Neural progenitor cell (in vitro differentiated cells): ENCODE measurements at places on chromosomes 2 and 18. TPM values are rescaled to one million over a fixed set of nuclear protein-coding genes. Genes with fewer than 3 reads are reported as not detected.

- peaks cover 41% of the 10 kb centered on the region for H3K36me3 ChIP-seq
- DNase-seq: no peak
- H3K4me3 ChIP-seq: no peak overlapping the region
- no peaks in the 10 kb centered on the region for H3K27me3 ChIP-seq
Observed at GRCh38 chr2:135974036-135974435, 11.4 kb downstream of the DARS1 start.

VWA3B gene
- not detected in 2 replicates for total RNA-seq

ABCB11 gene
- 0.09 TPM in 1 of 2 replicates, not detected in the other for total RNA-seq

STRADB gene
- 64.0 and 79.4 TPM in 2 replicates for total RNA-seq

GRCh38 chr2:217421834-217422233 is 562.0 kb upstream of the TNP1 start:
- H3K4me3 ChIP-seq: no peak overlapping the region
- H3K4me1 ChIP-seq: no peaks in the 10 kb centered on the region
- no peak overlapping the region for H3K27ac ChIP-seq
- no peak for DNase-seq
- H3K27me3 ChIP-seq: no peaks in the 10 kb centered on the region
- no peaks in the 10 kb centered on the region for H3K36me3 ChIP-seq

- no peaks in the 10 kb centered on the region for H3K27me3 ChIP-seq
- H3K4me3 ChIP-seq: no peak overlapping the region
- H3K36me3 ChIP-seq: no peaks in the 10 kb centered on the region
- no peak for DNase-seq
- H3K27ac ChIP-seq: no peak overlapping the region
Observed at GRCh38 chr2:160229591-160229990, 29.5 kb upstream of the ITGB6 start.

GPR155 gene
- 0.37 and 0.43 TPM in 2 replicates for total RNA-seq

GRCh38 chr2:85396531-85397470 is 13.4 kb downstream of the CAPG start:
- H3K4me1 ChIP-seq: no peaks in the 10 kb centered on the region
- no peak for DNase-seq
- no peak overlapping the region for H3K27ac ChIP-seq
- H3K36me3 ChIP-seq: no peaks in the 10 kb centered on the region
- H3K4me3 ChIP-seq: no peak overlapping the region
- no peaks in the 10 kb centered on the region for H3K27me3 ChIP-seq

DNA sequence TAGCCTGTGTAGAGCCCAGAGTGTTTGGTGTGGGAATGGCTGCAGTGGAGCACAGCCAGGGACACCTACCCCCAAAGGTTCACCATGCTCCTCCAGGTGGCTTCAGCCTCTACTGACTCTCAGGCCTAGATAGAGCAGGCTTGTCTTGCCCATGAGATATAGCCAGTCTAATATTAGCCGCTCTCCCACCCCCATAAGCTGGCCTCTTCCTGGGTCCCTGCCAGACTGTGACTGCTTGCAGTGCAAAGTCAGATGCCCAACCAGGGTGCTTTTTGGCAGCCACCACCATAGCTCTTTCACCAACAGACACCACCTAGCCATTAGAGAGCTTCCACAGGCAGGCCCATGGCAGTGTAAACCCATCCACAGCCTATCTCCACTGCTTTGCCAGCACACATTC is 405.3 kb downstream of the MBD2 start:
- no peak for DNase-seq
- H3K4me3 ChIP-seq: no peak overlapping the region
- no peaks in the 10 kb centered on the region for H3K27me3 ChIP-seq
- no peak overlapping the region for H3K27ac ChIP-seq

DNA sequence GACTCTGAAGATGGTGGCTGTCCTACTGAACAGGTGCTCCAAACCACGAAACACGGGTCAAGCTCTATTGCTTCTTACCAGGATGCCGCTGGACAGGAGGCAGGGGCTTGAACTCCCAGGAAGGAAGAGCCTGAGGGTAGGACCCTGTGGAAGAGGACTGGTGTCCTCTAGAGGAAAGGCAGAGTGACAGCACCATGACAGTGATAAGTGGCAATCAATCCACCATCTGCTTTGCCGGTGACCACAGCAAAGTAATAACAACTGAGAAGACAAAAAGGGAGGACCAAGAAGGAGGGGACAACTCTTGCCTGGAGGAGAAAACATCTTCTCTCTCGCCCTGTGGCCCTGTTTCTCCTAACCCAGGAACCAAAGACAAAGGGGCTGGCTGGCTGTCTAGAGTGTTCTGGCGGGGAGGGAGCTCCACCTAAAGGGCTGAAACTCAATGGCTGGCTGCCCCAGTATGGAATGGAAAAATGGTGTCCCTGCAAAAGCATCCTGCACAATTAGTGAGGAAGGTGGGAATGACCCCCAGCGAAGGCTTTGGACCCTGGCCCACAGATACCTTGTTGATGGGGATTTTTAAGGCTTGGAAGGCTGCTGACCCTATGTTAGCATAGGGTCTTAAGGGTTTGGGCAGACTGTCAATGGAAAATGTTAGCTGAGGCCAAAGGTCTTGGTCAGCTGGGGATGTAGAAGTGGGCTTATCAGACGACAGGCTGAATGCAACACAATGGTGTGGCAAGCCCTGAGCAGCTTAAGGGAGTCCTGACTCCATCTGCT is 35.4 kb downstream of the PROC start:
- peak; percentile 47 for DNase-seq
- no peak overlapping the region for H3K27ac ChIP-seq
- H3K4me3 ChIP-seq: no peak overlapping the region
- no peaks in the 10 kb centered on the region for H3K36me3 ChIP-seq
- H3K27me3 ChIP-seq: no peaks in the 10 kb centered on the region

PAIP2B gene
- total RNA-seq: 12.5 and 17.1 TPM in 2 replicates

- no peak overlapping the region for H3K4me3 ChIP-seq
- no peak for DNase-seq
- no peaks in the 10 kb centered on the region for H3K36me3 ChIP-seq
Observed at GRCh38 chr18:41524674-41525470, 430.2 kb upstream of the PIK3C3 start.

GRCh38 chr2:109166811-109167210 is 37.8 kb downstream of the SH3RF3 start:
- H3K27me3 ChIP-seq: no peaks in the 10 kb centered on the region
- no peaks in the 10 kb centered on the region for H3K4me1 ChIP-seq
- no peak overlapping the region for H3K27ac ChIP-seq
- H3K36me3 ChIP-seq: no peaks in the 10 kb centered on the region
- no peak for DNase-seq

DNA sequence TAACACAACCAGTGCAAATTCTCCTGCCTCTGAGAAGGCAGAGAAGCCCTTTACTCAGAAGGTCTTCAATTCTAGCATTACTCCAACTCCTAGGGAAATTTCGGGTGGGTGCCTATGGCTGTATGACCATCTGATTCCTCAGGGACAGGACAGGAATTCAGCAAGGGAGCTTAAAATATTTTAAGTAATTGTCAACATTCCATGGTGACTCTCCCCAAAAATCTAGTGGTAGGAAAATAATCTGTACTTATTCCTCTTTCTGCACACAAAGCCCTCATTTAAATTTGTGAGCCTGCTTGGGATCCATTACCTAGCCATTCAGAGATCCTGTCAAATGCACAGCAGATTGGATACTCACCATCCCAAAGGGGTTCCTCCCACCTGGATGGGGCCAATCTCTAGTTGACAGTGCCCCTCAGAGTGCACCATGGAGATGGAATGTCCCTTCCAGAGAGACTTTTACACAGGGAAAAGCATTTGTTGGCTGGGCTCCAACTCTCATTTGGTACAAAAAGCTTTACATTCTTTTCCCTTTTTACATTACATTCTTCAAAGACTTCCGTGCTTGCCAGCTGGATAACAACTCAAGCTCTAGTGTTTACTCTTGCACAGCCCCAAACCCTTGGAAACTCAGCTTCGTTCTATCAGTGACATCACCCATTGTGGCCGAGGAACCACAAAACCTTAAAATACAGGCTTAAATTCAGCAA is 3.1 kb upstream of the TMEM150A start:
- H3K36me3 ChIP-seq: no peaks in the 10 kb centered on the region
- H3K4me1 ChIP-seq: peaks cover 4% of the 10 kb centered on the region
- H3K4me3 ChIP-seq: no peak overlapping the region
- no peaks in the 10 kb centered on the region for H3K27me3 ChIP-seq

EIPR1 gene
- 57.1 and 73.0 TPM in 2 replicates for total RNA-seq

DNA sequence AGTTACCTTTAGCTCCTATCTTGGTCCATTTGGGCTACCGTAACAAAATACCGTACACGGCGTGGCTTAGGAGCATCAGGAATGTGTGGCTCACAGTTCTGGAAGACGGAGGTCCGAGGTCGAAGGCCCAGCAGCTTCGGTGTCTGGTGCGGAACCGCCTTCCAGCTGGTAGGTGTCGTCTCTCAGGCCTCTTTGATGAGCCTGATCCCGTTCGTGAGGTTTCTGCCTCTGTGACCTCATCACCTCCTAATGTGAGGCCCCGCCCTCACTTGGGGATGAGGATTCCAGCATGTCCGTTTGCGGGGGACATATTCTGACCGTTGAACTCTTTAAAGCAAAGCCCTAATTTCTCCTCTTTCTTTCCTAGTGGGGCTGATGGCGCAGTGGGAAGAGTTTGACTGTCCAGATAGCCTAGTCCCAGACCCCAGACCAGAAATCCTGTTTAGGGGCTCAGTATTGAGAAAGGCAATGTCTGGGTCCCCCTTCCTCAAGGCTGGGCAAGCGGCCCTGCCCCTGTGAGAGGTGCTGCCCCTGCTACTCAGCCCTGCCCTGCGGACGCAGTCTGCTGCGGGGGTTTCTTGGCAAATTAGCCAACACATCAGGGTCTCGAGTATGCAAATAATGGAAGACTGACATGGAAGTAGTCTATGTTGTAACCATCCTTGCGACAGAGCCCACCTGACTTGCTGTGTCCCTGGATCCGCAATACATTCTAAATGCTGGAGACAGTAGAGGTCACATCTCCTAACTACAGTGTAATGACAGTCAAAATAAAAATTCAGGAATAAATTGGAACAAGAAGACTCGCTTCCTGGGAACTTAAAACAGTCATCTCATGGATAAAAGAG is 128.0 kb downstream of the ASB1 start:
- no peak overlapping the region for H3K4me3 ChIP-seq
- H3K36me3 ChIP-seq: no peaks in the 10 kb centered on the region
- DNase-seq: peak; percentile 43
- no peak overlapping the region for H3K27ac ChIP-seq
- H3K27me3 ChIP-seq: no peaks in the 10 kb centered on the region

BMP10 gene
- total RNA-seq: not detected in 2 replicates

DNA sequence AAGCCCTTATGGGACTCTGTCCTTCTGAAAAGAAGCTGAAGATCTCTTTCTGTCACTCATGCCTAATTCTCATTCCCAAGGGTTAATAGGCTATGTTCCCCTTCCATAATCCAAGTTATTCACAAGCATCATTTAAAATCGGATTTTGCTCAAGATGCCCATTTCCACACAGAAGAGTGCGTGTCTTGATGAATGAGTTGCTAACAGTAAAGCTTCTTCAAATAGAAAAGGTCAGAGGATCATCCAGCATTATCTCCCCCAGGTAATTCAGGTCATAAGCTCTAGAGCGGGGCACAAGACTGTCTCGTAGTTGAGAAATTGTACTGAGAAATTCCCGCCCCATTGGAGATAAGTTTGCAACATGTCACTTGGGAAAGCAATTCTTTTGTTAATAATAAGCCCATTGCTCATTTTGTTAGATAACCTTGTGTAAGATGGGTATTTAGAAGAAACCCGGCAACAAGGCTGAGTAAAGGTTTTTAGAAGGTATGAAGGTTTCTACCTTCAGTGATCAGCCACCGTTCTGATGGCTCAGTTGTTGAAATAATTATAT is 290.7 kb upstream of the EPAS1 start:
- H3K4me3 ChIP-seq: no peak overlapping the region
- H3K27me3 ChIP-seq: no peaks in the 10 kb centered on the region
- no peaks in the 10 kb centered on the region for H3K36me3 ChIP-seq
- H3K4me1 ChIP-seq: no peaks in the 10 kb centered on the region
- H3K27ac ChIP-seq: no peak overlapping the region

RUFY4 gene
- total RNA-seq: not detected in 2 replicates

GRCh38 chr2:241686324-241686649 is 328 bp downstream of the DTYMK start:
- H3K4me3 ChIP-seq: peak overlapping the region; percentile 91
- DNase-seq: no peak
- H3K27ac ChIP-seq: no peak overlapping the region
- H3K4me1 ChIP-seq: peaks cover 4% of the 10 kb centered on the region
- peaks cover 13% of the 10 kb centered on the region for H3K36me3 ChIP-seq

DNA sequence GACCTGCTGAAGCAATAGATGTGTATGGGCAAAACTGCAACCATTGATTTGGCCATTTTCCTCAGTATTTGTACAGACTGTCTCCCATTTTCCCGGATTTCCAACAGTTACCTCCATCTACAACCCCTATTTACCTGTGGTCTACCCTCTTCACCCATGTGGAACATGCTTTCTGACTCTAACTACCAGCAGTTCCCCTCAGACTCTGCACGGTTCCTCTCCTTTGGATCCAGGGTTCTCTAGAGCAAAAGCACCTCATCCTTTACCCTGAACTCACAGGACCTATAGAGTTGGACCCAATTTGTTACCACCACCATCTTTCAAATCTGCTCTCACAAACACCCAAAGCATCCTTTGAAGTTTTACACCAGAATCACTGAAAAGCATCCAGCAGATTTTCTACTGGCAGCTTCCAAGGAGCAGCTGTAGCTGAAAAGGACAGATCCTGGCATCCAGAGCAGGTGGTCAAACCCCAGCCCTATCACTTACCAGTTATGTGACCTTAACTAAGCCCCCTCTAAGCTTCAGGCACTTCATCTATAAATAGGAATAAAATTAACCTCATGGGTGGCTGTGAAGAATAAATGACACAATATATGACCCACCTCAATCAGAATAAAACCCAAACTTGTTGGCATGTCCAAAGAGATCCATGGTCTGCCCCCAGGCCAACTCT is 15.3 kb downstream of the CYTIP start:
- no peak overlapping the region for H3K4me3 ChIP-seq
- H3K36me3 ChIP-seq: no peaks in the 10 kb centered on the region
- no peaks in the 10 kb centered on the region for H3K27me3 ChIP-seq
- no peak overlapping the region for H3K27ac ChIP-seq
- DNase-seq: no peak
- H3K4me1 ChIP-seq: no peaks in the 10 kb centered on the region

- no peaks in the 10 kb centered on the region for H3K36me3 ChIP-seq
- no peak overlapping the region for H3K4me3 ChIP-seq
- no peak for DNase-seq
- no peaks in the 10 kb centered on the region for H3K27me3 ChIP-seq
- no peaks in the 10 kb centered on the region for H3K4me1 ChIP-seq
Observed at GRCh38 chr2:13758412-13758811, 874.1 kb upstream of the LRATD1 start.

DNA sequence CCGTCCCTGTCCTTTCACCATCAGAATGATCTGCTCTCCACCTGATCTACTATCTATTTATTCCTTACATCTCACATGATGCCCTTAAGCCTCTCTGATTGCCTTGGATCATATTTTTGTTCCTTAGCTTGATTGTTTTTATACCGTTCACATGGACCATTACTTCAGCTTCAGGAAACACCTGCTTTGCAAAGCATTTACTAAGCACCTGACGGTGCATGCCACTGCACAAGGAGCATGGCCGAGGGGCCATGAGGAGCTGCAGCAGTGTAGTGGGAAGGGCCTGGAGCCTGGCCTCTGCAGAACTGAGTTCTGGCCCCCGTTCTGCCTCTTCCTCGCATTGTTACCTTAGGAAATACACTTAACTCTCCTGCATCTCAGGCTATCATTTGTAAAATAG is 124.1 kb upstream of the NDUFV2 start:
- H3K27me3 ChIP-seq: no peaks in the 10 kb centered on the region
- H3K4me1 ChIP-seq: peaks cover 29% of the 10 kb centered on the region
- no peaks in the 10 kb centered on the region for H3K36me3 ChIP-seq
- no peak overlapping the region for H3K4me3 ChIP-seq
- no peak overlapping the region for H3K27ac ChIP-seq
